ENCODE measurements at places on chromosomes 2 and 18.

- DNase-seq, result no peak
Observed at GRCh38 chr2:8501061-8501720, 180.7 kb upstream of the ID2 start.

- DNase-seq, result no peak
Observed at GRCh38 chr2:96963316-96963715, 23.1 kb downstream of the FAM178B start.

- DNase-seq, result no peak
Observed at GRCh38 chr2:202680512-202680911, 45.7 kb downstream of the FAM117B start.

GRCh38 chr2:237431837-237432236 lies 17.9 kb upstream of the COL6A3 start:
- no peak for DNase-seq

- DNase-seq, result no peak
Observed at GRCh38 chr2:104052356-104052755, 801.6 kb upstream of the POU3F3 start.

Data from stimulated activated CD4-positive, alpha-beta T cell treated with anti-CD3 and anti-CD28 coated beads, Interleukin-1b, Interleukin-23, amount 100 ng/mL, for 1 hour (primary cell).